Daoy (cell line): ENCODE measurements at places on chromosomes 3 and 15. TPM values are rescaled to one million over a fixed set of nuclear protein-coding genes. Genes with fewer than 3 reads are reported as not detected.

Gene MINAR1
- total RNA-seq, result 0.48 and 1.3 TPM in 2 replicates

Gene CLDN18
- total RNA-seq, result not detected in 2 replicates

DNA sequence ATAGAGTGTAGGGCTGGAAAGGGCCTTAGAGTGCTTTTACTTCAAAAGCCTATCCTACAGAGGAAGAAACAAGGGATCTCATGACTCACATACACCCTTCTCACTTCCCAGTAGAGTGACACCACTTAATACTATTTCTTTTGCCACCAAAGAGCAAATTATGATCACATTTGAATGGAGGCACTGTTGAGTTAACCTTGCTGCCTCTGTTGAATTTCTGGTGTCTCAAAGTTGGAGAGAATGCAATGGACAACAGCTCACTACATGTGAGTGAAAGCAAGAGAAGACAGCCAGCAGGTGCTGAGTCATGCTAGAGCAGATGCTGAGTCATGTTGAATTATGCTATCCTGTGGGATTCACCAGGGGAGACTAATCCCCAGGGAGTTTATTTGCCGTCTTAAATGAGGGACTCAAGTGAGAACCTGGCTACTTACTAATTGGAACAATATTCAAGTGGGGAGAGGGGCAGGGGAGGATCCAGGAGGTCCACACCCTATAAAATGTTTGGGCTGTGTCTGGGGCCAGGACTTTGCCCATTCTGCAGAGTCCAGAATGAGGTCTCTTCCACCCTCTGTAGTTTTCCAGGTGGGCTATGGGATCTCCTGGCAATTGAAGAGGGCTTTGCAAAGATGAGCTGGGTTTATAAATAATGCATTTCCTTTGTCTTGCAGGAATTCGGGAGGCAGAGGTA is 35.8 kb downstream of the ST8SIA2 start:
- DNase-seq, result peak; percentile 82

Gene PDZRN3
- 3.1 and 3.5 TPM in 2 replicates for total RNA-seq

Gene ICE2
- 14.4 and 20.2 TPM in 2 replicates for total RNA-seq

- DNase-seq, result no peak
These were observed 42.1 kb downstream of the ISL2 start for GRCh38 chr15:76378691-76379090.

Gene PIERCE2
- total RNA-seq, result 0.11 and 1.3 TPM in 2 replicates

- no peak for DNase-seq
These were observed 124.0 kb downstream of the KCNH8 start for GRCh38 chr3:19272296-19272695.

DNA sequence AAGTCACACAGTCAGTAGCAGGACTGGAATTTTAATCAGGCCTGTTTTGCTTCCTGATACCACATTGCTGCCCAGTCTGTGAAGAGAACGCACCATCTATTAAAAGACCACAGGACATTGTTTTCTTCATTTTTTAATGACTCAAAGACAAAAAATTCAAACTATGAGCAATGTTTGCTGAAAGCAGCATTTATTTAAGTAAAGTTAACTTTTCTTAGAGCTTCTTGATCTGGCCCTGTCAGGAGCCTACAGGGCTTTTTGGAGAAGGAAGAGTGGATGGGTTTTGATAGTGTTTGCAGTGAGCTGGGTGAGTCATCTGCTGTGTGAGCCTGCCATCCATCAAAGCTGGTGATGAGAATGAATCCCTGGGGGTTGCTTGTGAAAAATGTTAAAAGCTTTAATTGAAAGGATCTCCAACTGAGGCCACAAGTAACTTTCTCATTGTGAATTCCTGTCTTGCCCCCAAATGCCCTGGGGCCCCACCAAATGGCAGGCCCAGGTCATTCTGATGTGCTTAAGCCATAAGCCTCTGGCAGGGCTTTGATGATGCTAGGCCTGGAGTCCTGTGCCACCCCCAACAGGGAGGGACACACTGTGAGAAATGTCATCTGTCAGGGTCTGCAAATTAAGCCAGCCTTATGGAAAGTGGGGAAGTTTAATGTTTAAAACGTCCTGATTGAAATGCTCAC is 136.2 kb upstream of the PFN2 start:
- peak; percentile 92 for DNase-seq

Gene LDHAL6B
- total RNA-seq, result not detected in 2 replicates
